MCF 10A (cell line): ENCODE measurements at places on chromosomes 7 and 10. TPM values are rescaled to one million over a fixed set of nuclear protein-coding genes. Genes with fewer than 3 reads are reported as not detected.

SLC13A4 gene
- not detected in 2 replicates for total RNA-seq

- H3K4me3 ChIP-seq: no peak overlapping the region
- no peaks in the 10 kb centered on the region for H3K36me3 ChIP-seq
- H3K27ac ChIP-seq: no peak overlapping the region
Observed at GRCh38 chr10:117530791-117531190, 11.8 kb upstream of the EMX2 start.

DNA sequence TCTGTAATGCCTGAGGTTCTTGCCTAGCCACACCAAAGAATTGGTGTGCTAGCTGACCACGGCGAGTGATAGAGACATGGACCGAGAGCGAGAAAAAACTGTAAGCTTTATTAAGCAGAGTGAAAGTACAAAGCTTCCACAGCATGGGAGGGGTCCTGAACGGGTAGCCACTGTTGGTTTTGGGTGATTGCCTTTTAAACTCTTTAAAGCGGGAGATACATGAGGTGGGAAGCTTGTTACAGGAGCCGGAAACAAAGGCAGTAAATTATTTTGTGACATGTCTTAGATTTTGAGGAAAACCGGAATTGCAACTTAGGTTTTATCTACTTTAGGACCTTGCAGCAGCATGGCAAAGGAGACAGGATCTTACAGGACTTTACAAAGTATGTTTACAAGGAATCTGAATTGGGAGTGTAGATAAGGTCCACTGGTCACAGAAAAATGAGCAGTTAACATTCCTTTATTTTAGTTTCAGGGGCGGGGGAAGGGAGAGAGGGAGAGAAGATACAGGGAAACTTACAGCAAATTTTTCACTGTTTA lies 252.7 kb upstream of the MBL2 start:
- H3K36me3 ChIP-seq: peaks cover 2% of the 10 kb centered on the region
- H3K27me3 ChIP-seq: no peaks in the 10 kb centered on the region
- DNase-seq: peak; percentile 11
- peak overlapping the region; percentile 64 for H3K4me3 ChIP-seq
- H3K4me1 ChIP-seq: peaks cover 16% of the 10 kb centered on the region

DNA sequence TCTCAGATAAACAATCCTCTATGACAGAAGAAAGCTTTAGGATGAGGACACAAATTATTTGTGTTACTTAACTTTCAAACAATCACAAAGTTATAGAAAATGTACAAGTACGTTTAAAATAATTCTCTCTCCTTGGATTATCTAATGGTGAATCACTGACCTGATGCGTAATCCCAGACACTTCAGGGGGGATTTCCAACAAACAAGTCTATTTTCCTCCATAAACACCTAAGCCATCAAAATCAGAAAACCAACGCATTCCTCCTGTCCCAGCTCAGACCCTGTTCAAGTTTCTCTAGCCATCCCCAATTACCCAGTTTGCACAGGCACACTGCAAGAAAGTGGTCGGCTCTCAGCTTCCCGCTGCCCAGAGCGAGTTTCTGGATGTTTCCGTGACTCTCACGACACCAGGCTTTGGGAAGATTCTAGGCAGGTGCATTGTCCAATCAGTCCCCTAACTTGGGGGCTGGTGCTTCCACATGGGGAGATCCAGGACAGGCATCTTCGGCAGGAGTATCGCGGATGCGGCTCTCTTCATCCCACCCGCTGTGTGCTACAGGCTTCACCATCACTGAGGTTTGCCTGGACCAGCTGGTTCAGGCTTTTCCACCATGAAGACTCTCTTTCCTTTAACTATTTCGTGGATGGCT lies 200.0 kb downstream of the ZMYND11 start:
- no peak overlapping the region for H3K27ac ChIP-seq
- DNase-seq: no peak
- no peak overlapping the region for H3K4me3 ChIP-seq
- peaks cover 34% of the 10 kb centered on the region for H3K4me1 ChIP-seq
- H3K36me3 ChIP-seq: no peaks in the 10 kb centered on the region

- no peak for DNase-seq
- H3K27me3 ChIP-seq: no peaks in the 10 kb centered on the region
- H3K36me3 ChIP-seq: no peaks in the 10 kb centered on the region
- no peak overlapping the region for H3K4me3 ChIP-seq
Observed at GRCh38 chr7:51121036-51121790, 195.4 kb downstream of the COBL start.

DNA sequence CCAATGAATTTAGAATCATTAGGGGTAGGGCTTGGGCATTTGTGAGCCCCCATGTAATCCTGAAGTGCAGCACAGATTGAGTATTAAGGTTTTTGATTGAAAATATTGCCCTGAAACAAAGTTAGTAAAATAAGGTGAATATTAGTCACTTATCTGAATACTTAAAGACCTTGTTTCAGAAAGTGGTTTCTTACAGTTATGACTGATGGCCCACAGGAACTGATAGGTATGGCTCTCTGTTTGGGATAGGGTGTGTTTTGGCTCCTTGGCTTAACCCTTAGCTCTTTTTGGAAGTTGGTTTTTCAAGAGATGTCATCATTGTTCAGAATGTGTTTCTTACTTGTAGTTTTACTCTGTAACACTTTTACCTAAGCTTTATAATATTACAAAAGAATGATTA lies 34.8 kb downstream of the MDFIC start:
- H3K36me3 ChIP-seq: no peaks in the 10 kb centered on the region
- no peak for DNase-seq
- no peak overlapping the region for H3K4me3 ChIP-seq
- no peaks in the 10 kb centered on the region for H3K27me3 ChIP-seq

DNA sequence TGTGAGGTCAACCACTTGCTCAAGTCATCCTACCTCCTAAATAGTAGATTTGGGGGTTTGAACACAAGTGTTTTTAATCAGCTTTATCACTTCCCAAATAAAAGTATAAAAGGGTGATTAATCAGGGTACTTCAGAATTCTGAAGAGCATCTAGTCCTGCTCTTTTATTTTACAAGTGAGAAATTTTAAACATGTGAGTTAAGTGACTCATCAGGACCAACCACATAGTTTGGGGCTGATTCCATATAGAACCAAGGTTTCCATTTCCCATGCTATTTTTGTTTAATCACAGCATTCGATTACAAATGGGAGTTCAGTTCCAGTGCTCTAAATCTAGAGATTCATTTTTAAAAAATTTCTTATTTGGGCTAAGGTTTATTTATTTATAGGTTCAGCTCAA lies 113.4 kb downstream of the GPR158 start:
- H3K4me1 ChIP-seq: no peaks in the 10 kb centered on the region
- no peak for DNase-seq

DNA sequence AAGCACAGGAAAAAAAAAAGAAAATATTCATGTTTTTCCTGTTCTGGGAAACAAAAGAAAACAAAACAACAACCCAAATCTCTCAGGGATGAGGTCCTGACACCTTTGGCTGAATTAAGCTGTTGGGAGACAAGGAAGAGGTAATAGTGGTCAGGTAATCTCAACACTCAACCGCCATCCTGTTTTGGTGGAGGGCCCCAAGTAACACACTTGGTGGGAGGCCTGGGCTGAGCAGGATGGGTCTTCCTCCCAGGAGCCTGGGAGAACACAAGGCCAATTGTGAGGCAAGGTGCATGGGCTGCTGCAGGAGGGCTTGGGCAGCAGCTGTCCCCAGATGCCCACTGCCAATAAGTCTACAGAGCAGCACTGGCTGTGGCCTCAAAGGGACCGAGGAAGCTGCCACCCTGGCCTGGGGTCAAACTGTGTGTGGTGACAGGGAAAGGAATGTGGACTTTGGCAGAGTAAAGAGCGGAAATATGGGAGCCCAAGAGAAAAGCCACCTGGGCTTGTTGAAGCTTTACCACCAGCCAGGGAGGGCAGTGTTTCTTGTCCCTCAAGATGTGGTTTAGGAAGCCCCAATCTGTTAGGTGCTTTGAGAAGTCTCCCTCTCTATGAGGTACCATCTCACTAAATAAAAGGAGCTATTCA lies 93.5 kb upstream of the SLC25A13 start:
- peaks cover 34% of the 10 kb centered on the region for H3K27me3 ChIP-seq
- no peak overlapping the region for H3K4me3 ChIP-seq
- DNase-seq: no peak
- H3K36me3 ChIP-seq: no peaks in the 10 kb centered on the region

DNA sequence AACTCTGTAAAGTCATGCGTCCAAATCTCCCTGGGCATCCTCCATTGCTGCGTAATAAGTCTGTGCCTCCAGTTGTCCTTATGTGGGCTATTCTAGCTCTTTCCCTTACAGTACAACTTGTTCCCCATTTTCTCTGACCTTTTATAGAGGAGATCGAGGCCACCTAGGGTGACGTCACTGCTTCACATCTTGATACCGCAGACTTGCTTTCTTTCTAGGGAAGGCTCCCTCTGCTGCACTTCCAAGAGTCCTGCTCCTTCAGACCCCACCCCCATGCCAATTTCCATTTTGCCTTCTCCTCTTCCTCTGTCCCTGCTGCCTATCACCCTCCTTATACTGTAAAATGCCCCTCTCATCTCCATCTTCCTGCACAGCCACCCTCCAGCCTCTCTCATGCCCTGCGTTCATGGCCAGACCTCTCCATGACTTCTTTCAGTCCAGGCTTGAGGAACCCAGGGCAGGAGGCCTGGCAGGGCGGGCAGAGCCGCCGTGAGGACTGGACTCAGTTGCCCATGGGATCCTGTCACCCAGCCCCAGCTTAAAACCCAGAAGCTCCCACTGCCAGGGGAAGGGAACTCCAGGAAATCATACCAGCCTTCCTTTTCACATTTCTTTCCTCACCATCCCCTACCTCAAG lies 57.5 kb downstream of the CAMK1D start:
- no peaks in the 10 kb centered on the region for H3K36me3 ChIP-seq
- no peak for DNase-seq
- no peak overlapping the region for H3K4me3 ChIP-seq
- peaks cover 11% of the 10 kb centered on the region for H3K27me3 ChIP-seq

ADAM22 gene
- total RNA-seq: not detected in 2 replicates

PNLIPRP3 gene
- total RNA-seq: 7.6 and 9.5 TPM in 2 replicates

- H3K27ac ChIP-seq: no peak overlapping the region
- peak overlapping the region; percentile 77 for H3K4me3 ChIP-seq
- no peaks in the 10 kb centered on the region for H3K4me1 ChIP-seq
- DNase-seq: no peak
Observed at GRCh38 chr7:114924038-114924712, 2.3 kb downstream of the MDFIC start.

GRCh38 chr10:69901628-69902505 lies 100.2 kb downstream of the COL13A1 start:
- no peak overlapping the region for H3K4me3 ChIP-seq
- peak; percentile 40 for DNase-seq
- H3K4me1 ChIP-seq: no peaks in the 10 kb centered on the region
- H3K27me3 ChIP-seq: no peaks in the 10 kb centered on the region

GRCh38 chr10:52488606-52489485 lies 174.8 kb downstream of the DKK1 start:
- no peak overlapping the region for H3K4me3 ChIP-seq
- H3K27me3 ChIP-seq: no peaks in the 10 kb centered on the region

ABCB1 gene
- not detected in 2 replicates for total RNA-seq

GRCh38 chr7:88759230-88760135 lies at the start of gene ZNF804B:
Gene ZNF804B, plus strand, starts transcription at chr7:88759700. Its CDS starts 277 bp downstream, at chr7:88759977.
- H3K27me3 ChIP-seq: peaks cover 79% of the 10 kb centered on the region
- H3K27ac ChIP-seq: no peak within 1 kb of the TSS
- no peaks in the 10 kb centered on the region for H3K36me3 ChIP-seq
- no peak for DNase-seq
- H3K4me1 ChIP-seq: no peaks in the 10 kb centered on the region

- H3K27me3 ChIP-seq: no peaks in the 10 kb centered on the region
- no peaks in the 10 kb centered on the region for H3K36me3 ChIP-seq
- H3K4me1 ChIP-seq: no peaks in the 10 kb centered on the region
- H3K27ac ChIP-seq: no peak overlapping the region
- DNase-seq: no peak
- H3K4me3 ChIP-seq: no peak overlapping the region
Observed at GRCh38 chr10:16795410-16796073, 21.7 kb downstream of the RSU1 start.

LFNG gene
- total RNA-seq: 1.7 and 2.4 TPM in 2 replicates

ABCA13 gene
- 0.20 and 0.30 TPM in 2 replicates for total RNA-seq

LOXL4 gene
- not detected in 2 replicates for total RNA-seq

- no peaks in the 10 kb centered on the region for H3K4me1 ChIP-seq
- no peak overlapping the region for H3K27ac ChIP-seq
- peaks cover 18% of the 10 kb centered on the region for H3K27me3 ChIP-seq
- H3K4me3 ChIP-seq: no peak overlapping the region
- no peaks in the 10 kb centered on the region for H3K36me3 ChIP-seq
- DNase-seq: peak; percentile 79
Observed at GRCh38 chr10:25875556-25876165, 58.4 kb upstream of the MYO3A start.

- no peaks in the 10 kb centered on the region for H3K27me3 ChIP-seq
- DNase-seq: no peak
- no peak overlapping the region for H3K27ac ChIP-seq
- H3K36me3 ChIP-seq: peaks cover 33% of the 10 kb centered on the region
Observed at GRCh38 chr7:32515890-32516550, 20.7 kb downstream of the AVL9 start.

DNA sequence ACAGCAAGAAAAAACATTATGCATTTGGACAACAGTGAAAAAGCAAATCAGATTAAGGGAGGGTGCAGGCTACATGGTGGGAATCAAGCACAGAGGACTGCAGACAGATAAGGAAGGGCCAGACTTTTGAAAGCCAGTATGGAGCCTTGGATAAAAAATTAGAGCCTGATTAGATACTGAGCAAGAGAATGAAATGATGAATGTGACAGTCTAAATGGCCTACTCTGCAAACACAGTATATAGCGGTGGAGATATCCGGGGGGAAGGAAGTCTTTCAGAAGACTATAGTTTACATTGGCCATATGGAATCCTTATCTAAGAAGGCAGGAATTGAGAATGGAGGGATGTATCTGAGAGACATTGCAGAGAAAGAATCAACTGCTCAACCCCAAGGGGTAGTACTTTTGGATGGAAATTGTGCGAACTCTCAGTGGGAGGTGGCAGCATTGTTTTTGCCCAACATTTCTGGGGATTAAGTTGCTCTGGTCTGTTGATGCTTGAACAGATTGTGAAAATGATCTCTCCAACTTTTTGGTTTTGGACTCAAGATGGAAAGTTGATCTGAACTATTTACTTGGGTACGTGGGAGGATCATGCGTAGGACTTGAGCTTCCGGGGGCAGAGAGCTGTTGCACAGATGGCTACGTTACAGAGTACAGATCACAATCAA lies 39.4 kb upstream of the CHCHD3 start:
- peaks cover 70% of the 10 kb centered on the region for H3K27me3 ChIP-seq
- no peaks in the 10 kb centered on the region for H3K36me3 ChIP-seq
- no peak for DNase-seq
- H3K27ac ChIP-seq: no peak overlapping the region

GRCh38 chr7:31258391-31258790 lies 82.1 kb downstream of the NEUROD6 start:
- H3K27ac ChIP-seq: no peak overlapping the region
- no peak overlapping the region for H3K4me3 ChIP-seq
- H3K27me3 ChIP-seq: peaks cover 12% of the 10 kb centered on the region
- H3K36me3 ChIP-seq: no peaks in the 10 kb centered on the region
- H3K4me1 ChIP-seq: no peaks in the 10 kb centered on the region

DNA sequence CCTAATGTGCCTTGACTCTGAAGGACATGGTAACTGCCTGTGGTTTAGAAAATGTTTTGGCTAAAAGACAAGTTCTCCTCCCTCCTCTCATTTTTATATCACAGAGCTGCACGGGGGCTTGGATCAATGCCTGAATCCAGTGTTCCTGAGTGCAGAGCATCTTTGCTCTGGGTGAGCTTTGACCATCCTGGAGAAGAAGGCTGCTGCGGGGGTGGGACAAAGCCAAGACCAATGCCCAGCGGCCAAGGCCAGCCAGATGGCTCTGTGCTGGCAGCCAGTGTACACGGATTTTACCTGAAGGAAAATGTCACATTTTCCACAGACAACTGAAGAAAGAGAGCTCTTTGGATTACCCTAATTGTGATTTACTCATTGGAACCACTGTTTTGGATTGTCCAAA lies 102.0 kb upstream of the TARP start:
- no peak overlapping the region for H3K27ac ChIP-seq
- H3K4me3 ChIP-seq: no peak overlapping the region
- no peaks in the 10 kb centered on the region for H3K36me3 ChIP-seq
- no peak for DNase-seq
- peaks cover 11% of the 10 kb centered on the region for H3K4me1 ChIP-seq
